Fibroblast of lung (primary cell): ENCODE measurements at places on chromosomes 7 and 10. TPM values are rescaled to one million over a fixed set of nuclear protein-coding genes. Genes with fewer than 3 reads are reported as not detected.

Gene GALNT17
- under 0.01 and 0.26 TPM in 2 replicates for total RNA-seq

Gene PRPF18
- 30.1 and 36.5 TPM in 2 replicates for total RNA-seq

Gene SLC26A3
- total RNA-seq: not detected in 2 replicates

Gene GIMAP2
- total RNA-seq: 13.9 and 16.2 TPM in 2 replicates

Gene CFAP46
- total RNA-seq: 0.26 and 0.66 TPM in 2 replicates

Gene SPDYE2B
- total RNA-seq: not detected in 2 replicates

Gene IL6
- 22.1 and 33.7 TPM in 2 replicates for total RNA-seq

Gene TBX20
- not detected in 2 replicates for total RNA-seq

Gene EPO
- total RNA-seq: not detected in 2 replicates

Gene HHEX
- total RNA-seq: 3.1 and 3.5 TPM in 2 replicates

Gene VWC2
- not detected in 2 replicates for total RNA-seq

Gene ADIRF
- total RNA-seq: 119 and 142 TPM in 2 replicates

Gene OR2A5
- total RNA-seq: not detected in 2 replicates

Gene TMEM225B
- total RNA-seq: 0.51 and 1.2 TPM in 2 replicates

Gene IFIT1B
- total RNA-seq: under 0.01 TPM in 1 of 2 replicates, not detected in the other

Gene SRRT
- 29.3 and 32.0 TPM in 2 replicates for total RNA-seq

Gene SAMD9L
- 15.7 and 23.9 TPM in 2 replicates for total RNA-seq

Gene CCZ1B
- 40.1 and 44.4 TPM in 2 replicates for total RNA-seq

Gene OR2A1
- under 0.01 and 0.17 TPM in 2 replicates for total RNA-seq

Gene AGBL3
- total RNA-seq: 1.3 TPM in 2 replicates
